ENCODE measurements at places on chromosomes 16 and 17. TPM values are rescaled to one million over a fixed set of nuclear protein-coding genes. Genes with fewer than 3 reads are reported as not detected.

Gene TMEM235
- not detected for total RNA-seq

Gene IRX5
- total RNA-seq = 14.6 TPM

Gene P2RX1
- 0.17 TPM for total RNA-seq

Gene PPY
- total RNA-seq = not detected

Gene SDF2
- total RNA-seq = 47.6 TPM

Gene NXN
- total RNA-seq = 9.6 TPM

Data from LHCN-M2 (cell line).